ENCODE measurements at places on chromosomes 4 and X. TPM values are rescaled to one million over a fixed set of nuclear protein-coding genes. Genes with fewer than 3 reads are reported as not detected.

DNA sequence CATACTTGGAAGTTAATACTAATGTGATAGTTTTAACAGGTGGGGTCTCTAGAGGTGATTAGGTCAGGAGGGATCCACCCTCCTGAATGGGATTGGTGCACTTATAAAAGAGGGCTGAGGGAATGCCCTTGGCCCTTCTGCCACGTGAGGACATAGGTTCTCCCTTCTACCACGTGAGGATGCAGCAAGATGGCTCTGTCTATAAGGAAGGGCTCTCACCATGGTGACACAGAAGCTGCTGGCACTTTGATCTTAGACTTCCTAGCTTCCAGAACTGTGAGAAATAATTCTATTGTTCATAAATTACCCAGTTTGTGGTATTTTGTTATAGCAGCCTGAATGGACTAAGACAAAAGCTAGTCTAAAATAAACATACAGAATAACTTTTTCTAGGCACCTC, 1.0 kb downstream of the AADAT start:
- ATAC-seq: no peak

GRCh38 chr4:39812500-39812899, 114.6 kb downstream of the UBE2K start:
- peak; percentile 86 for ATAC-seq

GRCh38 chrX:31837445-31838049, 765.7 kb upstream of the FTHL17 start:
- no peak for ATAC-seq

- ATAC-seq: no peak
These were observed 36.9 kb downstream of the INTS6L start for GRCh38 chrX:135557344-135557743.

CDX4 gene
- total RNA-seq: not detected

ODAM gene
- total RNA-seq: not detected

GRCh38 chr4:108372681-108373080, 203.9 kb upstream of the LEF1 start:
- ATAC-seq: peak; percentile 40

GRCh38 chrX:110415440-110416170, 57.0 kb downstream of the RTL9 start:
- no peak for ATAC-seq

TMPRSS11D gene
- not detected for total RNA-seq

- no peak for ATAC-seq
These were observed 217.1 kb upstream of the LDB2 start for GRCh38 chr4:17115583-17115982.

GRCh38 chr4:5185551-5185950, 134.3 kb downstream of the STK32B start:
- no peak for ATAC-seq

DNA sequence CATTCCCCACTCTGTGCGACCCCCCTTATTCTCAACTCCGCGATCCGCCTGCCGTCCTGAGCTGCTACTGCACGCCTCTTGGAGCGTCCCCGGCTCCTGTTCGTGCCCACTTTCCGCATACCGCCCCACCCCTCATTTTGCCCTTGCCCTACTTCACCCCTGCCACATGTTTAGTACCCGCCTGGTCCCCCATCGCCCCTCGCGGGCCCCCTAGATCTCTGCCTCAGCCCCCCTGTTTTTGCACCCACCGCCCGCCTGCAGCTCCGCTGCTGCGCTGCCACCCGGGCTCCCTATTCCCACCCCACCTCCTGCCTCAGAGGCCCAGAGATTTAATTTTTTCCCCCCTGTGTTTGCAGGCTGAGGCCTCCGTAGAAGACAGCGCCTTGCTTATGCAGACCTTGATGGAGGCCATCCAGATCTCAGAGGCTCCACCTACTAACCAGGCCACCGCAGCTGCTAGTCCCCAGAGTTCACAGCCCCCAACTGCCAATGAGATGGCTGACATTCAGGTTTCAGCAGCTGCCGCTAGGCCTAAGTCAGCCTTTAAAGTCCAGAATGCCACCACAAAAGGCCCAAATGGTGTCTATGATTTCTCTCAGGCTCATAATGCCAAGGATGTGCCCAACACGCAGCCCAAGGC, 1.4 kb downstream of the MAGED1 start:
- ATAC-seq: no peak

DNA sequence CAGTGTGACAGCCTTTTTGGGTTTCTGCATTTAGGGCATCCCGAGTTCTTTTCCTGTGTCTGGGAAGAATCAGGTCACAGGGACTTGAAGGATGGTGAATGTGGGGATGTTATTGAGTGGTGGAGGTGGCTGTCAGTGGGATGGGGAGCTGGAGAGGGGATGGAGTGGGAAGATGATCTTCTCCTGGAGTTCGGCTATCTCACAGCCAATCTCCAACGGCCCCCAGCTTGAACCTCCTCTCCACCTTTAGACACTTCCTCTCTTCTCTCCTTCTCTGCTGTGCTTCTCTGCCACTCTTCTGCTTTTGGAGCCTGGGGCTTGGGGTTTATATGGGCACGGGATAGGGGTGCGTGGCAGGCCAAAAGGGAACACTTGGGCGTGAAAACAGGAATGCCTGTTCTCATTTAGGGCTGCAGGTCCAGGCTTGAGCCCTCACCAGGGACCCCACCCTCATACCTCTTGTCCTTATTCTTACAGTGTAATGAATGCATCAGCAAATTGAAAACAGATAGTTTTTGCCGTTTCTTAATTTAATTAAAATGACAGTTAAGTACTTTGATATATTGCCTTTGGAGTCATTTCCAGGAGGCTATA, 37.5 kb downstream of the USP9X start:
- no peak for ATAC-seq

DNA sequence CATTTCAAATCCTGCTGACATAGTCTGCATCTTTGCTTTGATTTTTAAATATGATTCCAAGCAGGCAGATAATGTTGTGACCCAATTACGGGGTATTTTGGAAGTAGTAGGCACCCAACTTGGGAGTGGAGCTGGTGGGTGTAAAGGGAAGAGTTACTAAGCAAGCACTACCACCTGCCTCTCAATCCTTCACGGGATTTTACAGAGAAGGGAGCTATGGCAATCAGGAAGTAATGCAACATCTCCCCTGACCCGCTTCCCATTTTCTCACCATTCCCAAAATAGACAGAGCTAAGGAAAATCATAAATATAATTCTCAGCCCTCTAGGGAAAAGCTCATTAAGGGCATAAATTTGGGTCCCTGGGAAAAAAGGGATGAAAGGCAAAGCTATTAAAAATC, 9.2 kb downstream of the APBB2 start:
- ATAC-seq: no peak

- peak; percentile 97 for ATAC-seq
These were observed 356.0 kb upstream of the RASGEF1B start for GRCh38 chr4:81827577-81828202.

- ATAC-seq: no peak
These were observed 33.6 kb downstream of the BCOR start for GRCh38 chrX:40064055-40064597.

CT45A1 gene
- not detected for total RNA-seq

RASL11B gene
- total RNA-seq: 0.76 TPM
